ENCODE measurements at places on chromosomes 7 and 10. TPM values are rescaled to one million over a fixed set of nuclear protein-coding genes. Genes with fewer than 3 reads are reported as not detected.
A peak's percentile ranks its signal among the peaks of the same experiment; 100 is the strongest.

SMKR1 gene
- total RNA-seq = not detected

ADRA2A gene
- not detected for total RNA-seq

MACC1 gene
- 3.2 TPM for total RNA-seq

CFAP43 gene
- 0.33 TPM for total RNA-seq

CFAP70 gene
- 1.3 TPM for total RNA-seq

C10orf105 gene
- not detected for total RNA-seq

CHN2 gene
- not detected for total RNA-seq

IL2RA gene
- total RNA-seq = not detected

NAMPT gene
- total RNA-seq = 93.7 TPM

MTERF1 gene
- 10.7 TPM for total RNA-seq

DNAJB6 gene
- total RNA-seq = 106 TPM

MSMB gene
- total RNA-seq = not detected

GRCh38 chr10:63713191-63714144 is 192.3 kb downstream of the REEP3 start:
- no peak for DNase-seq

DNA sequence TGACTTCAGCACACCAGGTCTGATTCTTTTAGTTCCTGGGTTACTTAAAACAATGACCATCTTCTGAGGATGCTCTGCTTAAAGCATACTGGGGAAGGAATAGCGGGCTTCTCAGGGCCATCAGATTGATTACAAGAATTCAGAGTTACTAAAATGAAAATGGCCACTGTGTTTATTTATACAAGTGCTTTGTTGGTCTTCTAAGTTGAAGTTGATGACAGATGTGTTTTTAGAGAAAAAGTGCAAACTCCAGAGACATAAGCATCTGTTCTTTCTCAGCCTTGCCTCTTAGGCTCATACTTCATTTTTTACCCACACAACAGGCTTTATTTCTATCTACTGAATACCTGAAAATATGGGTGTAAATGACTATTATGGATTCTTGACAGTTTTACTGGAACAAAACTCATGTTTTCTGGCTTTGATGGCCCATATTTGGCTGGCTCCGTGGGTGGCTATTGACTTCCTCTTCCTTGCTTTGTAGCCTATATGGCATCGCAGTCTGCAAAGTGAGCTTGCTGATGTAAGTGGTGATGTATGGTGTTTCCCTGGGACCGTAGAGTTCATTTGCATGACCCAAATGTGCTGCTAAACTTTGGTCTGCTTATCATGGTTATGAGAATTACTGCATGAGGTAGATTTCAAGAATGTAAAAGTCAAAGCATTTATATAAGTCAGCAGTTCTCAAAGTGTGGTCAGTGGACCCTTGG is 121.3 kb downstream of the BMPER start:
- no peak for DNase-seq

GRCh38 chr7:120991581-120991980 is 3.1 kb downstream of the CPED1 start:
- DNase-seq = no peak

GRCh38 chr7:91137153-91137787 is 127.0 kb upstream of the FZD1 start:
- no peak for DNase-seq

DNA sequence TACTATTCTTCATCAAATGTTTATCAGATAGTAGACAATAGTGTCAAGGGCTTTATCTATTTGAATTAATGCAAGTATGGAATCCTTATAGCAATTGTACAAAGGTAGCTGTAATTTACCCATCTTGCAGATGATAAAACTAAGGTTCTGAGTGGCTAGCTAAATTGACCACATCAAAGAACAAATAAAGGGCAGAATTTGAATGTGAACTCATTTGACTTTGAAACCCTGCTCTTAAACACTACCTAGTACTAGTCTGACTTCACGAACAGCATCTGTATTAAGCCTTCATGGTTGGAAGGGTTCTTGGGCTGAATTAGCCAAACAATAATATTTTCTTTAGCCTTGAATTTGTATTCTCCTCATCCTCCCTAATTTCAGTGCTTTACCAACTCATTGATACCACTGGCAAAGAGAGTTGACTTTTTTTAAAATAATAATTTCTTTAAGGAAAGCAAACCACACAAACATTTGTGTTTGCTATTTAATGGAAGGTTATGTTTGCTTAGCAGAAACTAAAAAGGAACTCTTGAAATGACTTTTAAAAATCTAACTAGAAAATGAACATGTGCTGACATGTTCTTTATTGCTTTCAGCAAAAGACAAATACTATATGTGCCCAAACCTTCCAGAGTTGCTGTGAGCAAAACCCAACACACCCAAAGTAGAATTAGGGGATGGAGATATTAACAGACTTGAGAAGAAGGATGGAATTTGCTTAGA is 322.6 kb downstream of the RNLS start:
- no peak for DNase-seq

- no peak for DNase-seq
Observed at GRCh38 chr7:96322373-96322695, 436 bp upstream of the SLC25A13 start.

DNA sequence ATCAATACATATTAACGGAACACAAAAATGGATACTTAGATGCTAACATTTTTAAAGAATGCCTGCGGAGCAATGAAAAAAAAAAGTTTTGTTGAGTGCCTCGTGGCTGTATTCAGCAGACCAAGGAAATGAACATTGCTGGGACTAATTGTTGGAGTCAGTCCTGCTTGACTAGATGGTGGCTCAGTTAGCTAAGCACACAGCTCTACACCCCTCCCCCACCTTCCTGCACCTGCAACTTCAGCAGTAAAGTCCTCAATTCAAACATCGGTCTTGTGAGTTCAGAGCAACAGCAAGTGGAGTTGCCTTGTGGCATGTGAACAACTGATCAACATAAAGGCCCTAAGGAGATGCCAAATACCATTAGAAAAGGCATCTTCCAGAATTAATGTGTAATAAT is 326.0 kb upstream of the NPSR1 start:
- DNase-seq = no peak

- no peak for DNase-seq
Observed at GRCh38 chr10:90089719-90090118, 388.3 kb downstream of the KIF20B start.

GRCh38 chr10:76547352-76547972 is 1090.1 kb downstream of the KCNMA1 start:
- DNase-seq = peak; percentile 60

GRCh38 chr7:130396109-130396508 is 15.8 kb downstream of the CPA1 start:
- no peak for DNase-seq

DNA sequence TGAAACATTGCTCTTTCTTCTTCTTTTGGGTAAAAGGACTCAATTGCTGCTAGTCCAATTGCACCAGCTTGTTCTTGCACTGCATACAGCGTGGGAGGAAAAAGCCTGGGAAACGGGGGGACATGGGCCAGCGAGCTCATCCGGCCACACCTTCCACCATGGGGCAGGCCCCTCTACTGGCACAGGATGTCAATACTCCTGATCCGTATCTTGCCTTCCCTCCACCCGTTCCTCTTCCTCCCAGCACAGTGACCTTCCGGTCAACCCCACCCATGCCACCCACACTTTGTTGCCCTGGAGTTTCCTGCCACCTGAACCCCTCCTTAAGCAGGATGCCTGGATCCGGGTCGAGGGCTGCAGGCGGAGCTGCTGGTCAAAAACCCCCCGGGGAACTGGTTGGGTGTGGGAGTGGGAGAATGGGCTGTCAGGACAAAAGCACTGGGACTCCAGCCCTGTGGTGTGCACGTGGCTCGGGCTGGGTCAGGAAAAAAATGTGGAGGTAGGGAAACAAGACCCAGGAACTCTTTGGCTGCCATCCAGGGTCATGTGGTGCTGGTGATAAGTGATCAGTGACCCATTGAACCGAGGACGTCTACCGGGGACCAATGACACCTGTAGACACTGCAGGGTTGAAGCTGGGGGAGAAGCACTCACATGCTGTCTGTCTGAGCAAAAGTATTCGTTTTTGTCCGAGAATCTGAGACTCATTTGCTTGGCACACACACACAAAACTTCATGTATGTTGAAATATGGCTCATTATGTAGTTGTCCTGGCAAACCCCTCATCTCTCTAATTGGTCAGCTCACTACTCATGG is 8.1 kb downstream of the IL2RA start:
- no peak for DNase-seq

- DNase-seq = no peak
Observed at GRCh38 chr7:21414795-21415393, 13.0 kb upstream of the SP4 start.

GRCh38 chr10:120262857-120263547 is 194.0 kb upstream of the PLPP4 start:
- peak; percentile 58 for DNase-seq

- no peak for DNase-seq
Observed at GRCh38 chr10:44398747-44399658, 14.1 kb upstream of the CXCL12 start.

GRCh38 chr10:73956476-73957359 is 41.2 kb upstream of the VCL start:
- DNase-seq = peak; percentile 55

DNA sequence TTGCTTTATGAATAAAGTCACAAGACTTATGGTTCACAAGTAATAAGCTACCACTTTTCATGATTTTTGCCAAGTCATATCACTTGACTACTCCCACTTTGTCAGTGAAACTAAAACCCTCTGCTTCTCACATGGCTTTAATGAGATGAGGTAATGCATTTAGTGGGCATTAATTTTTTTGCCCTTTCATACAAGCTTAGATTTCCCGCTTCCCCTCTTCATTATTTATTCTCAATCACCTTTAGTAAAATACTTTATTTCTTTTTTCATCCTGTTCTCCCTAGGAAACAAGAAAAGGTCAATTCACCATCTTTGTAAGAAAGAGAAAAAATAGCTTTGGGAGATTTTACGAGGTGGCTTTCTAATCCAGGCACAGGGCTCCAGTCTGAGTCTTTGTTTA is 109.6 kb upstream of the STARD3NL start:
- no peak for DNase-seq

DNA sequence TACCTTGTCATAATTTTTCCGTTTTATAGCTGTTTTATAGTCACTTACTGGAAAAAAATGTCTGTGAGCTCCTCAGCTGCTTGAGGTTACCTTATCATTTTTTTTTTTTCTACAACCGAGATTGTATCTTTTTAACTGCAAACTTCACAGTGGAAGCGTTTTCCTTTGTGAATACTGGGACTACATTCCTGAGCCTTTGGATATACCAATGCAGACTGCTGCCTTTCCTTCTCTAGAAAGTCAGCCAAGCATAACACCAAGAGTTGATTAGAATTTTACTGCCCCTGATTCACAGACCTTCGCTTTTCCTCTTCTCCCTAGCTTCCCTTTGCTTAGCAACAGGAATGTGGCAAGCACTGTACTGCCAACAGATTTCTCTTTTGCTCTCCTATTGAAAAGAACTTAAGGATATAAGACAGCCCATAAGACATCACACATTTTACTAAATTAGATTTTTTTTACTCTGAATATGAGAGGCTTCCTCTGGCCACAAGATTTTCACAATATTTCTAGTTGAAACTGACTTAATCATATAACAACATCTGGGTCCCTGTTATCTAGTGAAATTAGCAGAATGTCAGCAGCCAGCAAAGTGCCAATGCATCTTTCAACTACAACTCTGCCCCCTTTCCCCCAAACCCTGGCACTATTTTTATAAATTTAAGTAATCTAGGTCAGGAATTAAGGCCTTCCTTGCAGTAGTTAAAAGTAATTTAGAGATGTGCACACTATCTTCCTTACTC is 170.6 kb downstream of the PRKG1 start:
- no peak for DNase-seq

DNA sequence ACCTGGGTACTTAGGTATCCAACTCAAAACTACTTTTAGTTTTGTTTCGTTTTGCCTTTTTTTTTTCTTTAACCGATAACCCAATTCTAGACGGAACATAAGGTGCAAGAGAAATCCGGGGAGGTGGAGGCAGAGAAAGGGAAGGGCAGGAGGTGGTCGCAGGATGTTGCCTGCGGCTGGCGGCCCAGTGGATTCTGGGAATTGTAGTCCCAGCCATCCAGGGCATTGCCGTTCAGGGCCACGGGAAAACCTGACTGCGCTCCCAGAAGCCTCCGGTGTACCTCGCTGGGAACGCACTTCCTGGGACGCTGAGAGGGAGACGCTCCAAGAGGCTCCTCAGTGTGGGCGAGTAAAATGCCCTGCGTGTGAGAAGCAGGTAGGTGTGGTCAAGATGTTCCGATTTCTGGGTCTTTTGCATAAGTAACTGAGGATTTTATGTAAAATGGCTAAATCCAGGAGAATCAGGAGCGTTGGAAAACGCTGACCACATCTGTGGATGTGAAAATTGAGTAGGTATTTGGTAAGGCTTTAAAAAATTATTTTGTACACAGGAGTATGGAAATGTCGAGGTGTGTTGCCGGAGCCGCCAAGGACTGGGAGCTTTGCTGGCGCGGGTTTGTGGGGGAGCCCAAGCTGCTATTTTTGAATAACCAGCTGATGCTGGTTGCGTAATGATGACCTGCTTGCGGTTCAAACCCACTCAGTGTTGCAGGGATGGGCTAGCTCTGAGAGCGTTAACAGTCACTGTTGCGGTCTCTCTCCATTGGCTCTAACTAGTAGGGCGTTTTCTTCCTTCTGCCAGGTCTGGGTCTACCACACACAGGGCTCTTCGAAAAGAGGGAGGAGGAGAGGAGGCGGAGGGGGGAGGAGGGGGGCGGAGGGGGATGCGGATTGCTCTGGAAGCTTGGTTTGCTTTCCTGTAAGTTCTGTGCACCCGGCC is at the start of gene CLDN12:
Gene CLDN12 (plus strand): TSS at position 288 of the 940 bp plus-strand sequence. CDS start 9,216 bp downstream, outside the sequence.
- peak; percentile 95 for DNase-seq

- no peak for DNase-seq
Observed at GRCh38 chr7:40418983-40419382, 284.2 kb downstream of the SUGCT start.

DNA sequence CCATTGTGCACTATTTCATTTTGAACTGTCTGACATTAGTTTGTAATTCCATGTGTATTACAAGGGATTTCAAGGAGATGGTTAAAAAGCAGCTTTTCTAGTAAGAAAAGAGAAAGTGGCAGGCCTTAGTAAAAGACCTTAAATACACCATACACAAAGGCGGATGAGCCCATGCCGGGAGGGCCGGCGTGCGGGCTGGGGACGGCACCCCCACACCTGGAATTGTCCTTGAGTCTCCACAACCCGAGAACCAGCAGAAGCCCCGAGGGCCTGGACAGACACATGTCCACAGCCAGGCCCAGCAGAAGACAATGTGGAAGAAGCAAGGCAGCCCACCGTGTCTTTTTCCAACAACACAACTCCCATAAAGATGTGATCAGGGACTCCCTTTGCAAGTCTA is 123.7 kb upstream of the TCERG1L start:
- no peak for DNase-seq

Data from mammary epithelial cell (primary cell).